Activated naive CD4-positive, alpha-beta T cell treated with anti-CD3 and anti-CD28 coated beads for 36 hours (primary cell): ENCODE measurements at places on chromosomes 5 and 9. TPM values are rescaled to one million over a fixed set of nuclear protein-coding genes. Genes with fewer than 3 reads are reported as not detected.

WHRN gene
- 1.9 TPM for total RNA-seq

SMIM27 gene
- total RNA-seq, result 27.1 TPM

SET gene
- 669 TPM for total RNA-seq

TTC39B gene
- 46.4 TPM for total RNA-seq

MARCOL gene
- total RNA-seq, result not detected

ITK gene
- 340 TPM for total RNA-seq

NTNG2 gene
- total RNA-seq, result 0.76 TPM

PCDHB11 gene
- total RNA-seq, result not detected
